ENCODE measurements at places on chromosomes 4 and X.

GRCh38 chr4:13584481-13584880 is 40.2 kb upstream of the NKX3-2 start:
- DNase-seq, result no peak

DNA sequence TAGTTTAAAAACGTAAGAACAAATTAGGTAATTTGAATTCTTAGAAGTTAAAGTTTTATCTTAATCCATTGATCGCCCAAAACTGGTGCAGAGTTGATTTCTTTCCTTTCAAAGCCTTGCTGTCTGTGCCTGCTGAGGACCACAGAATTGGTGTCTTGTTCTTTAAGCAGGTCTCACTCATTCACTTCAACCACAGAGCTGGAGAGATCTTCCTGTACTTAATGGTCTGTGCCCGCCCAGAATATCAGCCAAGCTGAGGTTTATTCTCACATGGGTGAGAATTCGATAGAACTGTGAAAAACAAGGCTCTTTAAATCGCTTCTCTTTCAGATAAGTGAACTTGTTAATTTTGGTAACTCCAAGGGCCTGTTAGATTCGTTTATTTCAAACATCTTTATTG is 31.6 kb downstream of the DCUN1D4 start:
- DNase-seq, result no peak

DNA sequence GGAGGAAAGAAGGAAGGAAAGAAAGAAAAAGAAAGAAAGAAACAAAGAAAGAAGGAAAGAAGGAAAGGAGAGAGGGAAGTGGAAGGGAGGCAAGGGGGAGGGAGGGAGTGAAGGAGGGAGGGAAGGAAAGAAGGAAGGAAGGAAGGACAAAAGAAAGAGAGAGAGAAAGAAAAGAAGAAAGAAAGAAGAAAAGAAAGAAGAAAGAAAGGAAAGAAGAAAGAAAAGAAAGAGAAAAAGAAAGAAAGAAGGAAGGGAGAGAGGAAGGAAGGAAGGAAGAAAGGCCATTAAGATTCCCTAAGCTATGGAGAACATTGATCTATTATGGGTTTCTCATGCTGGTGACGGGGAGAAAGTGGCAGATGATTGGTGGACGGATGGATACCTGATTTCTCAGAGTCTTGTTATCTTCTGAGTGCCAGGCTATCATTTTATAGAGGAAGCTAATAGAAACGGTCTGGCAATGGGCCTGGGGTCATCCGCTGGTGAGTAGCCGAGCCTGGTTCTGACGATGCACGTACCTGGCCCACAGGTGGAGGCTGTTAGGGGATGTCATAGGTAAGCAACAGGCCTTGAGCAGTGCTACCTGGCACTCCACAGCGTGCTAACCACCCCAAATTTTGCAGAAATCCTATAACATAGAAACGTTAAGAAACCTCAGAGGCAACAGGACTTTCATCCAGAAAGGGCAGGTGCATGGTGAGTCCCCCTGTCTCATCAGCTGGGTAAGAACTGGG is 142.9 kb downstream of the SHOX start:
- no peak for DNase-seq

- DNase-seq, result no peak
Measured at GRCh38 chr4:81573840-81574239, 102.1 kb upstream of the RASGEF1B start.

DNA sequence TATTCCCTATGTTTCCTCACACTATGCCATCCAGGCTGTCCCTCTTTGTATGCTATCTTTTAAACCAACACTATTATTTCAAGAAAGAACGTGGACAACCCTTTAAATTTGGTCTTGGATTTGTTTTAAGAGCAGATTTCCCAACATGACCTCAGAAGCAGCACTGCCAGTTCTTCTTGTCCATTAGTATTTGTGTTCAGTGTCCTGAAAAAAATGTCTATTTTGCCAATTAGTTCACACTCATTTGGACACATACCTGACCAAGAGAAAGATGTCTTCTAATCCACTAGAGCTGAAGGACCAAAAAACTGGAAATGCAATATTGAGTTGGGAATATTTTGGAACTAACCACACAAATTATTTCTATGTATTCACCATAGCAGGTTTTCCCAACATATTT is 223.2 kb upstream of the CNKSR2 start:
- no peak for DNase-seq

DNA sequence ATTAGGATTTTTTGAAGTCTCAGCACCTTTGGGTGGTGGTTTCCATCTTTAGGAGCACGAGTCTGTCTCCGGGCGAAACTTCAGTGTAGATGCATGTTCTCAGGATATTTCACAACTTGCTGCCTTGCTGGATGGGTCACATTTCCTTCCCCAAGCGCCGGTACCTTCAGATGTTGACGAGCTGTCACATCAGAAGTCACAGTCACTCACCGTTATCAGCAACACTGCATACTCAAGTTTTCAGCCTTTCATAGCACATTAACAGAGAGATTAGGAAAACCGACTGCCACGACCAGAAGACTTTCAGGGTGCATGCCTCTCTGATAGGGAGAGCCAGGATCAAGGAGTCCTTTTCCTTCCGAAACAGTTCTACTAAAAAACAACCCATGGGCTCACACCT is 77.8 kb downstream of the SHROOM2 start:
- no peak for DNase-seq

- no peak for DNase-seq
Measured at GRCh38 chr4:7872264-7872771, 67.3 kb downstream of the AFAP1 start.

DNA sequence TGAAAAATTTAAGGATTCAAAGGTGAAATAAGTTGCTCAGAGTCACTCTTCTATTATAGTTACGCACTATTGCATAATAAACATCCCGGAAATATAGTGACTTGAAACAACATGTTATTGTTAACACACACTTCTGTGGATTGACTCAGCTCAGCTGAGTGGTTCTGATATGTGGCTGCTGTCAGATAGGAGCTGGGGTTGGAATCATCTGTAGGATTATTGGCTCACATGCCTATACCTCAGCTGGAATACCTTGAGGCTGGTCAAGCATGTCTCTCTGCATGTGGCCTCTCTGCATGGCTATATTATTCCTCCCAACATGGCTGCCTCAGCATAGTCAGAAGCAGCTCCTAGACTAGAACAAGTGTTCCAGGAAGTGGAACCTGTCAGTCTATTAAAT is 486.7 kb upstream of the MAGEB2 start:
- no peak for DNase-seq

DNA sequence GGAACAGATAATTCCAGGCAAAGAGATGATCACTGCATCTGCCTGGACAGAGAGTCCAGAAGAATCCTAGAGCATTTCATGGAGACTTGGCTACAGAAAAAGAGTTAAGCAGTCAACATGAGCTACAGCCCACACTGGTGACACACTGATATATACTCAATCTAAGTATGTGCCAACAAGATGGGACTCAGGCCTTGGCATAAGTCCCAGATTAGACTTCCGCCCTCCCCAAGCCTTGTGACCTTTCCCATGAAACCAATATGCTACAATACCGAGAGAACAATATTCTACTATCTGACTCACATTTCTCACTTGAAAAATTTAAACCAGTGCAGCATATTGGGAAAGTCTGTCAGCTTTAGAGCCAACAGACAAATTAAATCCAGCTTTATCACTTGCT is 65.7 kb upstream of the SLITRK2 start:
- DNase-seq, result no peak

DNA sequence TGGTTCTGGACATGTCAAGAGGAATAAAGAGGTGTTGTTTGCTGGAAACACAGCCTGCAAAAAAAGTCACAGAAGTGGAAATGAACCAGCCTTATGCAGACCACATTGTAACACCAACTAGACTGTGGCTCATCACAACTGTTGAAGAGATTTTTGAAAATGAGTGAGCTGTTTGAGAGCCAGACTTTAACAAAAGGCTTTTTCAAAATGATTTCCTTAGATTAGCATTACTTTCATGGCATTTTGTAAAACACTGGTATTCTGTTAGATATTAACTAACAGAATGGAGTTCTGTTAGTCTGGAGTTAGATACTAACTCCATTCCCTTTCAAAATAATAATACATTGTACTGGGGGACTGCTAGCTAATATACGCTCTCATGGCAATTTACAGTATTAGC is 60.6 kb upstream of the GABRA2 start:
- no peak for DNase-seq

GRCh38 chrX:14697451-14697850 is 168.1 kb downstream of the GLRA2 start:
- peak; percentile 6 for DNase-seq

DNA sequence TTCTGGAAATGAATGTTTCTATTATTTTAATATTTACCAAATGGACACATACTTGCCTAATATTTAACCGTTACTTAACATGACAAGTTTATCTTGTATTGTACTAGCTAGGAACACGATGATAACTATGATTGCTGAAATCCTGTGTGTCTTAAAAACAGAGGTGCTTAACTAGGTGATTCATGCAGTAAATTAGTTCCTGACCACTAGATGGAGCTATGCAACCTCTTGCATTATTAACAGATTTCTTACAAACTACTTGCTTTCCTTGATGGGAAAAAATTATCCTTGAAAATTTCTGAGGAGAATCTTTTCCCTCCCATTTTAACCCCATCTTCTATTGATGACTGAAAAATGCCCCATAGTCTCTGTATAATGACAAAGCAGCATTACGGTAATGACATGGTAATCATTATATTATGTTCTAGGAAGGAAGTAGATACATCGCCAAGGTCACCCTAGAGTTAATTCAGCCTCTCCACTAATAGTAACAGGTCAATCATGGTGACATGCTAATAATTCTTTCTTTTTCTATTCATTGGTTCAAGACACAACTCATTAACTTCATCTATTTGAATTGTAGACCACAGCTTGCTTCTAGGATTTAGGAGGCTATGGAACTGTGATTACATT is 844.2 kb downstream of the RAPGEF2 start:
- DNase-seq, result no peak

GRCh38 chr4:163967263-163967662 is 472.8 kb downstream of the TMA16 start:
- no peak for DNase-seq

GRCh38 chrX:19846995-19847790 is 40.2 kb downstream of the SH3KBP1 start:
- DNase-seq, result no peak

GRCh38 chr4:2689825-2690700 is 66.1 kb downstream of the TNIP2 start:
- no peak for DNase-seq

- DNase-seq, result no peak
Measured at GRCh38 chr4:176769514-176769913, 23.2 kb downstream of the VEGFC start.

- DNase-seq, result no peak
Measured at GRCh38 chrX:43238461-43238945, 417.6 kb upstream of the MAOA start.

DNA sequence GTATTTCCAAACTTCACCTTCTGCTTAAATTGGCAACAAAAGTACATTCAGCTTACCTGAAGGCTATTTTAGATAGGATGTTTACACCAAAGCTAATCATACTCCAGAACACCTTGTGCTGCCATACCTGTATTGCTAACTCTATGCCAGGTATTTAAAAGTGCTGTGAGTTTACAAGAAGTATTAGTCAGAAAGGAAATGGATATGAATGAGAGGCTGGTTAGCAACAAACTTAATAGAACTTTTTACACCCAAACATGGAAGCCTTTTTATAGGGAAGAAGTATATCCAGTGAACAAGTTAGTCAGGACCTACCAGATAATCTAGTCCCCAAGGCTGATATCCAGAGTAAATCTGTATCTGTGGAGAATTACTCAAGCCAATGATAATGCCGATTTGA is 131.2 kb upstream of the SPRY1 start:
- DNase-seq, result no peak

DNA sequence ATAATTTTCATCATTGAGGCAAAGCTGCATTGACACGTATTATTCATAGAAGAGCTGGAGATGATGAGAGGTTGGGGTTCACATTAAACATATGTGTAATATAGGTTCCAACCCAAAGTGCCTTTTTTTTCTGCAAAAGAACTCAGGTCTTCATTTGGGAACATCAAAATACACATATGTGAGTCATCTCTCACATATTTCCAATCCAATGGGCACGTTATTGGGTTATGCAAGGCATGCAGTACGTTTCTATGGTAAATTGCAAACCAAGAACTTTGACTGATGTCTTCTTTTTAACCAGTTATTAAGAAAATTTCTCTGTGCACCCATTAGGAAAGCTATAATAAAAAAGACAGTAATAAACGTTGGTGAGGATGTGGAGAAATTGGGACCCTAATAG is 150.3 kb upstream of the FAM9B start:
- no peak for DNase-seq

DNA sequence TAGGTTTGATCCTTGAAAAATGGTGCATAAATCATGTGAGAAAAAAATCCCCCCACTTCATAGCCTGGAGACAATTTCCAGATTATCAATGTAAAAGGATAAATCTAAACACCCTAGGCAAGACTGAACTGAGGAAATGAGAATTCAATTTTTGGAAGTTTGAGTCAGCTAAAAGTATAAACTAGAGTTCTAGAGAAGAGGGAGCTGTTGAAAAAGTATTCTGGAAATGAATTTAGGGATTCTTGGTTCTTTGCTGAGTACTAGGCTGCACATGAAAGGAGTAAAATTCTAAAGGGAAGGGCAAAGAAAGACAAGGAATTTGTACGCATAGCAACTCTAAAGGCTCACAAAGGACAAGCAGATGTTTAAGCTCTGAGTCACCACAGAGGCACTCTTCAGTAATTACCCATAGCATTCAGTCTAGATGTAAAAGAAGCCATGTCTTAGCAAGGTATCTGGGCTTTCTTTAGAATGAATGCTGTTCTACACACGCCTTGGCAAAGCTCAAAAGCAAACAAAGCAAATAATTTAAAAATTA is 896.5 kb downstream of the PDHA2 start:
- no peak for DNase-seq

GRCh38 chr4:81040012-81040659 is 9.6 kb downstream of the BMP3 start:
- DNase-seq, result peak; percentile 17

DNA sequence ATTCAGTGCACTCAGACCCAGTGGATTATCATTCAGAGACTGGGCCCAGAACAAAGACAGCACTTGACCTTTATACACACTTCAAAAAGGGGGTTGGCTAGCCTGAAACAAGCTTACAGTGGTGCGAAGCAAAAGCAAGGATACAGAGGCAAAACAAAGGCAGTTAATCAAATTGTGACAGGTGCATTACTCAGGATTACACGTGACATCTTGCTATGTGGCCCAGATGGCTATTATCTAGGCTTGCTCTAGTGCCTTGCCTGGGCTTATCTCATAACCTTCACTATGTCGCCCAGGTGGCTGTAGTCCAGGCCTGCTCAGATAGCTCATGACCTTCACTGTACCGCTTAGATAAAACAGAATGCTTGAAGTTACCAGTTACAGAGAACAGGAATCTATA is 1092.1 kb upstream of the PRKX start:
- no peak for DNase-seq
